GM19239 (cell line): ENCODE measurements at places on chromosomes 1 and 21.

GRCh38 chr1:18572022-18572880 lies 58.4 kb upstream of the PAX7 start:
- no peak for DNase-seq

- DNase-seq = no peak
Measured at GRCh38 chr1:32341186-32341757, 5.2 kb upstream of the MARCKSL1 start.

DNA sequence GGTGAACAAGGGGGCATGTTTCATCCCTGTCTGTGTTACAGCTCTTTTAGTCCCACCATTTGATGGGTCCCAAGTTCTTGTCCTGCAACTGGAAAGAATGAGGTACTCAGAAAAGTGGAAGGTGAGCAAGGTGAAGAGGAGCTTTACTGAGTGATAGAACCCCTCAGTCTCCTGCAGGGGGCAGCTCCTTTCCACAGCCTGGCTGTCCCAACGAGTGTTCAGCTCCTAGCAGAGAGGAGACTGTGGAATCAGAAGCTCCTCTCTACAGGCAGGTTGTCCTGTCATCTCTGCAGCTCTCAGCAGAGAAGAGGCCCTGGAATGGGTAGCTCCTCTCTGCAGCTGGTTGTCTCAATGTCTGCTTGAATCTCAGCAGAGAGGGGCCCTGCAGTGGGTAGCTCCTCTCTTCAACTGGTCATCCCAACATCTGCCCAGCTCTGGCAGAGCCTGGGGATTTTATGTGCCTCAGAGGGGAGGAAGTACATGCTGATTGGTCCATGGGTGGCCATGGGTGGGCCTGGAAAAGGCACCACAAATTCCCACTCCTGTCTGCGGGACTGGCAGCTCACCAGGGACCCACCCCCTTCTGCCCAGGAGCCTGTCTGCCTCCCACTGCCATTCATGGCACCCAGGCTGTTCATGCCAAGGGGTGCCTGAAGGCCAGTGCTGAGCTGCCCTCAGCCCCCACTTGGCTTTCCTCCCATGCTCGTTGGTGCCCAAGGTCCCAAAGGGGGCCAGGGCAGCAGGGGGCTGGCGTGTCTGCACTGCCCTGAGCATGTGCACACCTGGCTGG lies 25.7 kb downstream of the LDLRAD1 start:
- DNase-seq = no peak

- DNase-seq = no peak
Measured at GRCh38 chr1:54327386-54328065, 78.7 kb downstream of the SSBP3 start.

DNA sequence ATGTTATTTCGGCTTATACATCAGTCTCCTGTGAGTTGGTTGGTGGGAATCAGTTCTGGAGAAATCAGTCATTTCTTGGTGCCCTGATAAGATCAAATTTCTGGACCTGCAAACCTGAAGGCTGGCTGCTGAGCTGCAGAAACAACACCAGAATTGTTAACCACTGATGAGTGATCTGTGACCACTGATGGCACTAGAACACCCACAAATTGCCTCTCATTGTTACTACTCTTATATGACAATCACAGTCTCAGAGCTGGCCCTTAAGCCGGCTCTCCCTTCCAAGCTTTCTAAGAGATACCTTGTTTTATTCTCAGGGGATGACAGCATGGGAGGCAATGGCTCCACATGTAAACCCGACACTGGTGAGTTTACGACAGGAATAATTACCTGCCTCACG lies 1.9 kb downstream of the C1orf162 start:
- no peak for DNase-seq

- DNase-seq = no peak
Measured at GRCh38 chr1:211332830-211333229, 6.2 kb downstream of the TRAF5 start.

GRCh38 chr1:10195570-10195969 lies 14.8 kb upstream of the KIF1B start:
- DNase-seq = no peak

GRCh38 chr1:2098301-2098698 lies 48.1 kb downstream of the PRKCZ start:
- DNase-seq = no peak

DNA sequence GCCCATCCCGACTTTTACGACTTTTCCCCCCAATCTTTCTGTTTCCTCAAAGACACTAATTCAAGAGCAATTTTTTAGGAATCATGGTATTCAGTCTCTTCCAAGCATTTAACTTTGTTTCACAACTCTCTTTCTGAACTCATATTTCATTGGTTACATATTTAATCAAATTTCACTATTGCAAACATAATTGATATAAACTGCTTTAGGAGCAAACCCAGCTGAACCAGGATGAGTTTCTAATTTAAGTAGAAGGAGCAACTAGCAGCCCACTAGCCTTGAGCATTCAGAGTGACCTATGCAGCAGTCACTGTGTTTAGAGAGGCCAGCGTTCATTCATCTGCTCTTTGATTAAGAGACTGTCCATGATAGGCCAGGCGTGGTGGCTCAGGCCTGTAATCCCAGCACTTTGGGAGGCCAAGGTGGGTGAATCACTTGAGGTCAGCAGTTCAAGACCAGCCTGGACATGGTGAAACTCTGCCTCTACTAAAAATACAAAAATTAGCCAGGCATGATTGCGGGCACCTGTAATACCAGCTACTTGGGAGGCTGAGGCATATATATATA lies 1.8 kb downstream of the CELA2B start:
- no peak for DNase-seq

- no peak for DNase-seq
Measured at GRCh38 chr1:167617153-167618147, 12.6 kb upstream of the RCSD1 start.

- DNase-seq = no peak
Measured at GRCh38 chr1:206808615-206809014, 36.3 kb upstream of the IL10 start.

DNA sequence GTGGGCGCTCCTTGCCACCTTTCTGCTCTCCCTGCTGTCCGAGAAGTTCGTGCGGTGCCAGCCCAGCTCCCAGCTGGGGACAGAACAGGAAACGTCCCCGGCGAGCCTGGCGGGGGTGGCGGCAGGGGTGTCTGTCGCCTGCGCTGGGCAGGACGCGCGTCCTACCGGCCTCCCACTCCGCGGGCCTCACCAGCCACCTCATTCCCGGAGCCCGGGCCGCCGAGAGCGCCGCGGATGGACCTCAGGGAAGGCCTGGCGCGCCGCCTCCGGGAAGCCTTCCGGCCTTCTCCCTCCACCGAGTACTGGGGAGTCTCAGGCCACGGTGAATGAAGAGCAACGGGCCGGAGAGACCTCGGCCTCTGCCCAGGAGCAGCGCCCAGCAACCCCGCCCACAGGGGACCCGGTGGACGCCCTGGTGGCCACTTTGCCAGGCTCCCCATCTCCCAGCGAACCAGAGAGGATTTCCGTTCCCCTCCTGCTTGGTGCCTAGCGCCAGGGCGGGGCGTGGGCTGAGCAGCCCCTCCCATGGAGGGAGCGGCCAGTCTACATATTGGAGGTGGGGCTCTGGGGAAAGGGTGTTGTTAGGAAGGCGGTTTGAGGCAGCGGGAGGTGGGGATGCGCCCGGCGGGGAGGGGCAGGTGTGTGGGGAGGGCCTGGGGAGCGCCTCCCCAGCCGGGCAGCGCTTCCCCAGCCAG lies 9.5 kb upstream of the TNFRSF14 start:
- DNase-seq = peak; percentile 81

- DNase-seq = no peak
Measured at GRCh38 chr1:114756009-114756892, 1.5 kb downstream of the CSDE1 start.

- no peak for DNase-seq
Measured at GRCh38 chr1:26535201-26535600, 5.6 kb downstream of the RPS6KA1 start.

GRCh38 chr1:178143730-178144690 lies 50.1 kb downstream of the RASAL2 start:
- no peak for DNase-seq

GRCh38 chr1:109531380-109531779 lies 8.3 kb upstream of the GPR61 start:
- no peak for DNase-seq
